ENCODE measurements at places on chromosomes 3 and 15.

GRCh38 chr15:35306361-35306981 lies 221.4 kb upstream of the NANOGP8 start:
- DNase-seq, result peak; percentile 39

- DNase-seq, result peak; percentile 53
Measured at GRCh38 chr15:40500568-40501330, 30.0 kb downstream of the CHST14 start.

GRCh38 chr3:40585381-40586016 lies 60.7 kb downstream of the ZNF621 start:
- DNase-seq, result no peak

- DNase-seq, result peak; percentile 85
Measured at GRCh38 chr15:34583399-34584329, at the start of gene GOLGA8B. Gene GOLGA8B (minus strand): TSS chr15:34583651. CDS start chr15:34535912, 47,739 bp downstream.

GRCh38 chr3:68483601-68484000 lies 448.7 kb downstream of the TAFA4 start:
- no peak for DNase-seq

DNA sequence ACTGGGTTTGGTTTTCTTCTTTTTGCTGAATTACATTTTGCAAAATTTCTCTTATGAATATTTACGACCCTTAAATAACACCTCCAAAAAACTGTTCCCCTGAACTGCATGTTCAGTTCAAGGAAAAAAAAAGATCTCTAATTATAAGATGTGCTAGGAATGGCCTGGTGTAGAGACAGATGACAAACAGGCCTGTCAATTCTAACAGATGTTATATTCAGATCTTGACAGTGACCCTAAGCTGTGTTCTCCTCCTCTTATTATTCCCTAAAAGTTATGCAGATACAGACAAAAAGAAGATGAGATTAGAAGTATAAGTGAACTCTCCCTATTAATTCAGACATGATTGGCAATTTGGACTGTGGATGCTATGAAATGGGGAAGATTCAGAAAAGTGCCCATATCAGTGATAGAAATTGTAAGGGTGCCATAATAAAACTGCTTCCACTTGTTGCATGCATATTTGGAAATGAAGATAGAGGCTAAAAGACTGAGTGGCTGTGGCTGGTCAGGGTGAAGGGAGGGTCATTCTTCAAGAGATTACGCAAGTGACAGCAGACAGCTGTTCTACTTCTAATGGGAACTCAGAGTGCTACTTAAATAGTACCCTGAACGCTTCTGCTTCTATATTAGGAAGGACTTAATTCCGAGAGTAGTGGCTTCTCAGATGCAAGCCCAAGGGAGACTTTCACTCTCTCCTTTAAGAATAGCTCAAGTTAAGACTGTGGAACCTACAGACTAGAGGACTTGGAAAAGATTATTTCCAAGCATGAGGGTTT lies 75.5 kb downstream of the ADAMTS9 start:
- DNase-seq, result peak; percentile 66

DNA sequence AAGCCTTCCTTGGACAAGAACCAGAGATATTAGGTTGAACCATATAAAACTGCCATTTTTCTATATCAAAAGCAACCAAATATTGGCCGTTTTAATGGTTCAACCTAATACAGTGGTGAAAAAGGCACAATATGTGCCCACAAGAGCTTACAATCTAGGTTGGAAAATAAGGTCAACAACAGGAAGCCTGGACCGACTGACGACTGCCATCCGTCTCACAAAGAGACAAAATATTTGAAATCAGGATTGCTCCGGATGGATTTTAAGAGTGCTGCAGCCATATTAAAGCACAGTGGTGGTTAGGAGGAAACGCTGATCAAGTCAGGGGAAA lies 1.4 kb downstream of the AHSG start:
- DNase-seq, result no peak

DNA sequence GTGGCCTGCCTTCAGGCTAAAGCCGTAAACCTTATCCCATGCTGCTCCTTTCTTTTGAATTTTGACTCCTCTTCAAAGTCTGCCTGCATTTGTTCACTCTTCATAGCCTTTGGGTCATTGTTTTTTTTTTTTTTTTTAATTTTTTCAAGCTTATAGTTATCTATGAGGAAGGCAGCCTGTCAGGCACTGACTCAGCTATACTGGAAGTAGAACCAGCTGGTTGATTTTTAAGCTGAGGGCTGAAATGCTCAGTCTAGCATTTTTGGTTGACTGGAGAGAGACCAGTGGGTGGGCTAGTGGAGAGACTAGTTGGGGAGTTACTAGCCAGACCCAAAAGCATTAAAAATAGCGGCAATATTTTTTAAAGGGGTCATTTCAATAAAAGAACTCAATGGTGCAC lies 44.1 kb downstream of the C3orf20 start:
- peak; percentile 34 for DNase-seq

GRCh38 chr15:76972389-76973361 lies 22.3 kb upstream of the PSTPIP1 start:
- peak; percentile 51 for DNase-seq

DNA sequence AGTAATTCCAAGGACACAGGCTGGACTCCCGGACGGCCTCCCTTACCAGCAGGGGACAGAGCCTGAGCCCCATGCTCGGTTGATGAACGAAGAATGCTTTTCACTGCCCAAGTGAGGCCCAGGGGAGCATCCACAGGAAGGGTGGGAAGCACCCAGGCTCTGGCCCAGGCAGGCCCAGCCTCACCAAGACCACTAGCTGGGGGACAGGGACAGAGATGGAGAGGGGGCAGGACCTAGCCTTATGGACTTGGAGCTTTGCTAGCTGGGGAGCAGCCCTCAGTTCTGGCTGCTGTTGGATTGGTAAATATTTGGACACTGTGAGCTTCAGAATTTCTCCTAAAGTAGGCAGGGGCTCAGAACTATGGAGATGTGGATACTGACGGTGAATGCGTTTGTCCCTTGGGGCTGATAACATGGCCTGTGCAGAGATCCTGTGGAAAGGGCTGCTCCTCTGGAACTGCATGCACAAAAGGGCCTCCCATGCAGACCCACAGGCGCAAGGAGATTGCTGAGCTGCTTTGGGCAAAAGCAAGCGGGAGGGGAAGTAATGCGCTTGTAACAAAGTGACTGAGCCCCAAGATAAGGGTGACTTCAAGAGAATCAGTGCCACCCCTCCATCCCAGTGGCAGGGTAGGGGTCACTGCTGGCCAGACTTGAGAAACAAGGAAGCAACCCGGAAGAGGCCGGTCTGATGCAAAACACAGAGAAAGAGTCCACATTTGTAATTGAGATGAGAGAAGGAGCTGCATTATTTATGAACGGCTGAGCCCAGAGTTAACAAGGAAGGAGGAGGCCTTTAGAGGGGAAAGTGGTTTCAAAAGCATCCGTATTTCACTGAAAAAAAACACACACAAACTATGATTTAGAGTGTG lies 70.1 kb upstream of the MEF2A start:
- no peak for DNase-seq

DNA sequence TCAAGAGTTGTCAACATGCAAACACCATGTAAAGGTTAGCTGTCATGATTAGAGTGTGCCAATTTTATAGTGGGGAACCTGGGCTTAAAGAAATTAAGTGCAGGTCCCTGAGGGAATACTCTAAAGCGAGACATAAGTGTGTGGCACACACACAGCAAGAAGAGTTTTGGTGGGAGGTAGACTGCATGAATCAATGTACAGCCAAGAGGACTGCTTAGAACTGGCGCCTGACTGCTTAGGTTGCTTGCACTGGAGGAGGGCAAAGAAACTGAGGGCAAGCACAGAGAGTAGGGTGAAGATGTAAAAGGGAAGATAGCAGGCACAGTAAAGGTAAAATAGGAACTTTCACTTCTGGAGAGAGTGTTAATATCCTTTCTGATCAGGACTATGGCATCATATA lies 184.9 kb downstream of the SOX2 start:
- no peak for DNase-seq

DNA sequence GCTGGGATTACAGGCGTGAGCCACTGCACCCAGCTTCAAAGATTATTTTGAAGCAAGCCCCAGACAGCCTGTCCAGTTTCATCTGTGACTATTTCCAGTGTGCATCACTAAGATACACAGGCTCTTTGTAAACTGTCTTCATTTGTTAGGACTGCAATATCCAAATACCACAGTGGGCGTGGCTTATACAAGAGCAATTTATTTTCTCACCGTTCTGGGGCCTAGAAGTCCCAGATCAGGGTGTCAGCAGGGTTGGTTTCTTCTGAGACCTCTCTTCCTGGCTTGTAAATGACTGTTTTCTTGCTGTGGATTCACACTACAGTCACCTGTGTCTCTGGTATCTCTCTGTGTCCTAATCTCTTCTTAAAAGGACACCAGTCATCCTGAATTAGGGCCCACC lies 59.7 kb downstream of the RLBP1 start:
- DNase-seq, result no peak

GRCh38 chr3:154195620-154196356 lies 74.6 kb downstream of the ARHGEF26 start:
- no peak for DNase-seq

DNA sequence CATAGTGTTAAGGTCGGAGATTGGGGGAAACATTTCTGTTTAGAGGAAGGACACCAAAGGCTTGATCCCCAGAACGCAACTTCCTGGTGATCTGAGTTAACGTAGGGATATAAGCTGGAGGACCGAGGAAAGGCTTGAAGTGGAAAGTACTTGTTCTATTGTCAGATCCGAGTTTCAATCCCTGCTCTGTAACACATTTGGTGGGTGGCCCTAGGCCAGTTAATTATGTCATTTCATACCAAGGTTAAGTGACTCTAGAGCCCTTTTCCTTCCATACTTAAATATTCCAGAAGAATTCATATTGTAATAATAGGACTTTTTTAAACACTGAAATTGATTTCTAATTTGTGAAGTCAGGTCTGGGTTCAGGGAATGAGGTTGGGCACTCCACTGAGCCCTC lies 80.9 kb downstream of the RPLP1 start:
- DNase-seq, result no peak

DNA sequence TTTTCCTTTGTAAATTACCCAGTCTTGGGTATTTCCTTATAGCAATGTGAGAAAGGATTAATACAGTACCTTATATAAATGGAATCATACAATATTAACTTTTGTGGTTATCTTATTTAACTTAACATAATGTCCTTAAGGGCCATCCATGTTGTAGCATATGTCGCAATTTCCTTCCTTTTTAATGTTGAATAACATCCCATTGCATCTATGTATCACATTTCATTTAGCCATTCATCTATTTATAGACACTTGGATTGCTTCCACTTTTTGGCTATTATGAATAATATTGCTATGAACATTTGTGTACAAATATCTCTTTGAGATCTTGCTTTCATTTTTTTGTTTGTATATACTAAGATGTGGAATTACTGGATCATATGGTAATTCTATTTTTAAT lies 342.2 kb downstream of the PDCD6IP start:
- no peak for DNase-seq

GRCh38 chr3:45968149-45968548 lies 24.9 kb downstream of the CXCR6 start:
- no peak for DNase-seq

GRCh38 chr3:12837295-12837986 lies 3.9 kb downstream of the RPL32 start:
- no peak for DNase-seq

- no peak for DNase-seq
Measured at GRCh38 chr15:48796930-48797329, 13.9 kb downstream of the CEP152 start.

DNA sequence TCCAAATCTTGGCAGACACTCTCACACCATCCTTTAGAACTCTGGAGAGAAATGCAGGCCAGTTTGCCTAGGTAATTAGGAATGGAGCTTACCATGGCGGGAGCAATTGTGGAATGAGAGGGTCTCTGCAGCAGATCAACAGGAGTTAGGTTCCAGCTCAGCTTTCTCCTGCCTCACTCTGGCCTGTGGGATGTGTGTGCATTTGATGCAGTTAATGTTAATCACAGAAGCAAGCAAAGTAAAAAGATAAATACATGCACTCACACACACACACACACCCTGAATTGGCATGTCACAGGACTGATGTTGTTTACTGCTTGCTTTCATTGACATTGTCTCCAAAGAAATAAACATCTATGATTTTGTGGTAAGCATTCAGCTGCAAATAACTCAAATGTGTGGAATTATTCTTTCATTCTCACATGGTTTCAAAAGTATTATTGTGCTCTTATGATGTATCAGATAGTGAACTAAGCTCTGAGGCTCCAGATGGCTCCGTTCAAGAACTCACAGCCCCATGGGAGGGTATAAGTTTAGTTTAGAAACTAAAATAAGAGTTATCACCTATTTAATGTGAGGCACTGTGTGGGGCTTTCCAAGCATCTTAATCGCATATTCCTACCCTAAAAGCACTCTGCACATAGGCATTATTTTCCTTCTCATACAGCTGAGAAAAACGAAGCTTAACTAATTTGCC lies 31.3 kb upstream of the BFSP2 start:
- DNase-seq, result no peak

DNA sequence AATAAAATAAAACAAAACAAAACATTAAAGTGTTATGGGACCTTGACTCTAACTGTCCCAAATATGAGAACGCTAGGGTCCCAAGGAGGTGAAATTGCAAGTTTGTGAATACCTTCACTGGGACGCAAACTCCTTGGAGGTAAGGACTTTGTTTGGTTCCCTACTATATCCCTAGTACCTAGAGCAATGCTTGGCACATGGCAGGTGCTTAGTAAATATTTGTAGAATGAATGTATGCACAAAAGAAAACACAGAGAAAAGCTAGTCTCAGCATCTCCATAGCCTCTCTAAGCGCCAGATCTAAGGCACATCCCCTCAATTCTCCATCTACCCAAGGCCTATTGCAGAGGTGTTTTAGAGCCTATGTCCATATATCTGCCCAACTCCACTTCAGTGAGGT lies 30.5 kb downstream of the GPR176 start:
- no peak for DNase-seq

- no peak for DNase-seq
Measured at GRCh38 chr3:53196575-53197407, 35.8 kb downstream of the PRKCD start.

DNA sequence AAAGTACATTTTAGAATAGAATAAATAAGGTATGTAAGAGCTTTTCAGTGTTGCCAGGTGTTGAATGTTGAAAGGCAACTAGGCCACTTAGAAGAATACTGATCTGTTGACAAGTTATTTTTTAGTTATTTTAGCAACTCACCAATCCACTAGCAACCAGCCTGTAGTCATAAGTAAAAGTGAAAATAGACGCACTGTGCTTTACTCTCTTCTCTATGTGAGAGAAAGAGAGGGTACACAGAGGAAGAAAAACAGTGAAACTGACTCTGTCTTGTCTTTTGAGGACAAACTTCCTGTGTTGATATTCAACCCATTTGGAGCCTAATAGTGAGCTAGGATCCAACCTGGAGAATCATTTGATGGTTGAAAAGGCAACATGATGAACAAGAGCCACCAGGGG lies 327.1 kb upstream of the GOLIM4 start:
- no peak for DNase-seq
